Activated CD8-positive, alpha-beta memory T cell treated with anti-CD3 and anti-CD28 coated beads for 4 hours (primary cell): ENCODE measurements at places on chromosomes 13 and 19.

- DNase-seq: no peak
Observed at GRCh38 chr13:31349156-31349555, 149.4 kb downstream of the B3GLCT start.

GRCh38 chr13:27920677-27921420 is 1.0 kb downstream of the PDX1 start:
- DNase-seq: no peak

DNA sequence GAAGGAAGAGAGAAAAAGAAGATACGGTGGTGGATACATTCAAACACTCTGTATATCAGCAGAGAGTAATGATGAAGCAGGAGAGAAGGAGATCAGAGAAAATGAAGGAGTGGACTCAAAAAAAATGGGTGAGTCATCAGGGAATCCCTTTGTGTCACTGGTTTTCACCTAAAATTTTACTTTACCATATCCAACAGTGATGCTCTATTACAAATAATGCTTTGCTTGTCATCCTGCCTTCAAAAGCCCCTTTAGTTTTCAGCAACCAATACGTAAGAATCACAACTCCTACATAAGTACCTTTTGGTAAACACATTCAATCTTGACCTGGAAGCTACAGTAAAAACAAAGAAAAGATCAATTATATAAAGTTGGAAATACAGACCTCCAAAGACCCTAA is 88.8 kb downstream of the ENOX1 start:
- DNase-seq: no peak

GRCh38 chr13:22161871-22162270 is 491.0 kb downstream of the FGF9 start:
- DNase-seq: no peak

DNA sequence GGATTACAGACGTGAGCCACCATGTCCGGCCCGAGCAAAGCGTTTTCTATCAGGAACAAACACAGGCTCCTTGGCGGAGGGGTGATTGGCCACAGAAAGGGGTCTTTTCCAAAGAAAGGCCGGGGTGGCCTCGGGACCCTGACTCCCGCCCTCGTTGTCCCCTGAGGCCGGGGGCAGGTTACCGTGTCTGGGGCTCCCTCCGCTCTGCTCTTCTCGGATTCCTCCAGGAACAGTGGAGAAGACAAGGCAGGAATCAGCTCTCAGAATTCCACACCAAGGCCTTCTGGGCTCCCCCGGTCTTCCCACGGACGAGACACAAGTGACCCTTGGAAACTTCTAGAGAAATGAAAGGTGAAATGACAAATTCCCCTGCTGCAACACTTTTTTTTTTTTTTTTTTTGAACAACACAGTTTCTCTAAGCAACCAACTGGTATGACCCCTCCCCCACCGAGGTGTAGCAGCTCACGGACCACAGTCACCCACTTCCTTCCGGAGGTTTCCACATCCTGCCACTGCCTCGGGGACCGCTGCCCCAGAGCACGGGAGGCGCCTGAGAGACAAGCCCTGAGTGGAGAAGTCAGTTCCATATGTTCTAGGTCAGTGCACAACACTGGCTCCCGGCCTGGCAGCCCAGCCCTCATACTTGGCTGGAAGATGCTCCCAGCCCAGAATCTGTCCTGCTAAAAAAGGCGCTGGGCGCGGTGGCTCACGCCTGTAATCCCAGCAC is 11.0 kb downstream of the MOB3A start:
- DNase-seq: peak; percentile 88

GRCh38 chr13:60720590-60720989 is 323.6 kb downstream of the TDRD3 start:
- no peak for DNase-seq

DNA sequence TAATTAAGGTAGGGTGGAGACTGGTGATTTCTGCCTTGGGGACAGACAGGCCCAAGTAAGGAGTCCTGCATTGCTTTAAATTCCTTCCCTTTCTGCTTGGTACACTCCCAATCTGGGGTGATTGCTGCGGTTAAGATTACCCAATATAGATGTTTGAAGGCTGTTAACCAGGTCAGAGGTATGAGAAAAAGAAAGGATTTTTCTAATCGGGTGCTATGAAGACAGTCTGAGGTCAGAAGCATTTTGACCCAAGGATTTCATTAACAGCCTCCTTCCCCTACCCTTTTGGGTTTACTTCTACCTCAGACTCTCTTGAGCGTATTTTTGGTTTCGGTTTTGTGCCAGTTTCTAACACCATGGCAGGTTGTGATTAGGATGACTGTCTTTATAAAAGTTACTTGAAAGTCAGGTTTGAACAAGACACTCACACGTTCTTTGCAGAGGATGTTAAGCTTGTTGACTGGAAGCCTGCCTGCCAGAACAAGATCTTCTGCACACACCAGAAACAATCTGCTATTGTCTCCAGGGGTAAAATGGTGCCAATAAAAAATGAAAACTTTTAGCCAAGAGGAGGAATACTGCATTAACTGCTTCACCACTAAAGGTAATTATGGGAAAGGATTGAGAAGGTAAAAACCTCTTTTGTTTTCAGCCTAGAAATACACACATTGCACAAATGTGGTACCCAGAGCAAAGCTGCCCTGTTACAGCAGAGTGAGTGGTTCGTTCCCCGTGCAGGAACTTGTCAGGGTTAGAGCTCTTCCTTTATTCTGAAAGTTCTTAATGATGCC is 108.8 kb downstream of the NDFIP2 start:
- no peak for DNase-seq

GRCh38 chr13:92806215-92806614 is 420.4 kb upstream of the GPC6 start:
- no peak for DNase-seq

DNA sequence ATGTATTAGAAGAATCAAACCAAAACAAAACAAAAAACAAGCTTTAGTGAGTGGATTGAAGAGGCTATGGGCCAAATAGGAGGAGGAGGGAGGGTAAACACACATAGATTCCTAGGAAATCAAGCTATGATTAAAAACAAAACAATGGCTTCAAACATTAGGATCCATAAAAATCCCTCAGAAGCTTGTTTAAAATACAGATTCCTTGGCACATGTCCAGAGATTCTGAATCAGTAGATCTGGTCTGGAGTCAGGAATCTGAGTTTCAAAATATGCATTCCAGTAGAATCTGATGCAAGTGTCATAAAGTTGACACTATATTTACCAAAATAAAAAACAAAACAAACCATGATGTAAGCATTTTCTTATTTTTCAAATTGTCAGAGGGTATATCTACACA is 692.8 kb upstream of the SGCG start:
- DNase-seq: no peak

GRCh38 chr19:3274942-3275582 is 50.6 kb downstream of the CELF5 start:
- no peak for DNase-seq

DNA sequence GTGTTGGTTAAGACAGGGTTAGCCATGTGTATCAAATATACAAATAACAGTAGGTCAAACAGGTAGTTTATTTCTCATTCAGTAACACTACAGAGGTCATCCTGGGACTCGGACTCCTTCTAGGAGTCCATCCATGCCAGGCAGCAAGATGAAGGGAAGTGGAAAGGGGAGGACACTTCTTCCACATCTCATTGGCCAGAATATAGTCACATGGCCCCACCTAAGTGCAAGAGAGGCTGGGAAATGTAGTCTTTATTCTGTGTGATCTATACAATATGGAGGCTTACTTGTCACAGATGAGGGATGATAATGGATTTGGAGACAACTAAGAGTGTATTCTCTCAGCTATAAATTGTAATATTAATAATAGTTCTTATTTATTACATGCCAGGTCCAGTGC is 31.1 kb downstream of the RDH8 start:
- no peak for DNase-seq

- peak; percentile 67 for DNase-seq
Observed at GRCh38 chr19:45677351-45678230, 9.6 kb downstream of the GIPR start.

DNA sequence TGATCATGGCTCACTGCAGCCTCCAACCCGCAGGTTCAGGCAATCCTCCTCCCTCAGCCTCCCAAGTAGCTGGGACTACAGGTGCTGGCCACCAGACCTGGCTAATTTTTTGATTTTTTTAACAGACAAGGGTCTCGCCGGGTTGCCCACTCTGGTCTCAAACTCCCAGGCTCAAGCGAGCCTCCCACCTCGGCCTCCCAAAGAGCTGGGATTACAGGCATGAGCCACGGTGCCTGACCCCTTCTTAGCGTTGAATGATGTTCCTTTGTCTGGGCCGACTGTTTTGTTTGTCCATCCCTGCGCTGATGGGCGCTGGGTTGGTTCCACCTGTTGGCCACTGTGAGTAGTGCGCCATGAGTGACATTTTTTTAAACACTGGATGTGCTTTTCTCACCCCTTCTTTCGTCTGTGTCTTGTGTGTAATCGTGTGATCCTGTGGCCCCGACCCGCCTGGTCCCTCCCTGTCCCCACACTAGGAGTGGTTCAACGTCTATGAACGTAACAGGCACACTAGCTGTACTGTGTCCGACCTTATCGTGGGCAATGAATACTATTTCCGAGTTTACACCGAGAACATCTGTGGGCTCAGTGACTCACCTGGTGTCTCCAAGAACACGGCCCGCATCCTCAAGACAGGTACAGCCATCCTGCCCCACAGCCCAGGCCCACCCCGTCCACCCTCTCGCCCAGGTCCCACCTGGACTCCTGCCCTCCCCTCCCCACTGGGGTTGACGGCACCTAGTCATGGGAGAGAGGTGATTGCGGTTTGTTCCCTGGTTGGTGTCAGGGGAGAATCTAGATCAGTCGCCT is 15.0 kb upstream of the EMC10 start:
- peak; percentile 16 for DNase-seq

DNA sequence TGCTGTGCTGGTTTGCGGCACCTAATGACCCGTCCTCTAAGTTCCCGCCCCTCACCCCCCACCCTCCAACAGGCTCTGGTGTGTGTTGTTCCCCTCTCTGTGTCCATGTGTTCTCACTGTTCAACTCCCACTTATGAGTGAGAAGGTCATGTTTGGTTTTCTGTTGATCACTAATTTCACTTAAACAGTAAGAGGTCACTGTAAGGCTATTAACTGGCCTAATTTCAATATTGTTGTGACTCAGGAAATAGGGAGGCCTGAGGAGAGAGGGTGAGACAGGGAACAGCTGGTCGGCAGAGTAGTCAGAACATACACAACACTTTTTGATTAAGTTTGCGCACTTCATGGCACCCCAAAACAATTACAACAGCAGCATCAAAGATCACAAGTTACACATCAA is 15.6 kb downstream of the TUBGCP3 start:
- DNase-seq: no peak

DNA sequence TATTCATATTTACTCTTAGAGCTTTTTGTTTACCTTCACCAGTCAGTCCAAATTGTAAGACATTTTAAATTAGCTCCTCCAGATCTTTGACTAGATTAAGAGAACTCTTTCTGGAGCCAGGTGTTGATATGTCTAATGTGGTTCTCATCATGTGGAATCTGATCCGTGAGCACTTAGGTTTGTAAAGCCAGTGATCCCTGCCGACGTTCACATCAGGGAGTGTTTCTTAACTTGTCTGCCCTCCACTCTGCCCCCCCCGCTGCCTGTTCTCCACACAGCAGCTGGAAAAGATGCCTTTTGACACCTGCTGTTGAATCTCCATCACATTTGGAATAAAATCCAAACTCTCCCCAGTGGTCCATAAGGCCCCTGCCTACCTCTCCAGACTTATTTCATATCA is 17.7 kb downstream of the METTL21C start:
- no peak for DNase-seq

DNA sequence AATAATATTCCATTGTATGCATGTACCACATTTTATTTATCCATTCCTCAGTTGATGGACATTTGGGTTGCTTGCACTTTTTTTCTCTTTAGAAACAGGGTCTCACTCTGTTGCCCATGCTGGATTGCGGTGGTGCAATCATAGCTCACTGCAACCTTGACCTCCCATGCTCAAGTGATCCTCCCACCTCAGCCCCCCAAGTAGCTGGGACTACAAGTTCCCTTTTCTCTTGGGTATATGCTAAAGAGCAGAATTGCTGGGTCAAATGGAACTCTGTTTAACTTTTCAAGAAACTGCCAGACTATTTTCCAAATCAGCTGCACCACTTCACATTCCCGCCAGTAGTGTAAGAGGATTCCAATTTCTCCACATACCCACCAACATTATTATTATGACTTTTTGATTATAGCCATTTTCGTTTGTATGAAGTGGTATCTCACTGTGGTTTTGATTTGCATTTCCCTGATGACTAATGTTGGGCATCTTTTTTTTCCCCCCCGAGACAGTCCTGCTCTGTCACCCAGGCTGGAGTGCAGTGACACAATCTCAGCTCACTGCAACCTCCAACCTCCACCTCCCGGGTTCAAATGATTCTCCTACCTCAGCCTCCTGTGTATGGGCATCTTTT is 7.6 kb upstream of the IPO5 start:
- no peak for DNase-seq

DNA sequence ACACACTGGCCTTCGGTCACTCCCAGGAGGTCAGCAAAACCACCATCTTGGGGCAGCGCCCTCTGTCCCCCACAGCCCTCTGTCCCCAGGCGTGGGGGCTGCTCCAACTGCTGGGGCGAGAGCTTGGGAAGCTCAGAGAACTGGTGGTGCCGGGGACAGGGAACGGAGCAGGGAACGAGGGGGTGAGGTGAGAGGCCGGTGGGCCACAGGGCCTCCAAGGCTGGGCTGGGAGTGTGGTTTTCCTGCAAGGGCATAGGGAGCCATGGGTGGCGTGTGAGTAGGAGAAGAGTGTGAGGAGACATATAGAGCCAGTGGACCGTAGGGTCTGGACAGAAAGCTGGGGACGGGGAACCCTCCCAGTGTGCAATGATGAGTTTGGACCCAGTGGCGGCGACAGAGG is 34.1 kb downstream of the F2RL3 start:
- DNase-seq: no peak
